Ovary (tissue), 10 donors: ENCODE measurements at places on chromosomes 2 and 18. TPM values are rescaled to one million over a fixed set of nuclear protein-coding genes. Genes with fewer than 3 reads are reported as not detected.

DNA sequence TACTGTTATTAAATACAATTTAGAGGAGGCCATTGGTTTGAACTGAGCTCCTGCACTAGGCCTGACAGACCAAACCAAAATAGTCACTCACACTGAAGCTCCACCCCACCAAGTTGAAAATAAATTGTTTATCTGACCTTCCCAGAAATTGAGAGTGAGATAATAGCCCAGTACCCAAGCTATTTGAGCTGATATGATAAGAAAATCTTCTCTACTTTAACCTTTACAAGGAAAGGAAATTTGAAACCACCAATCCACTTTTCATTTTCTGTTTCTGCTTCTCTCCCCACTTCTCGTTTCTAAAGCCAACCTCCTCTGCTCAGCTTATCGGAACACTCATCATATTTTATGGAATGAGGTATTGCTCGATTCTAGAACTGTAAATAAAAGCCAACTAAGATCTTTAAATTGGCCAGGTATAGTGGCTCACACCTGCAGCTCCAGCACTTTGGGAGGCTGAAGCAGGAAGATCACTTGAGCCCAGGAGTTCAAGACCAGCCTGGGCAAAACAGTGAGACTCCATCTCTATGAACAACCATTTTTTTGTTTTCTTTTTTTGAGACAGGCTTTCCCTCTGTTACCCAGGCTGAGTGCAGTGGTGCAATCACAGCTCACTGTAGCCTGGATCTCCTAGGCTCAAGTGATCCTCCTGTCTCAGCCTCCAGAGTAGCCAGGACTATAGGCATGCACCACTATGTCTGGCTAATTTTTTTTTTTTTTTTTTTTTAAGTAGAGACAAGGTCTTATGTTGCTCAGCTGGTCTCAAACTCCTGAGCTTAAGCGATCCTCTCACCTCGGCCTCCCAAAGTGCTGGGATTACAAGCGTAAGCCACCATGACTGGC is 13.3 kb upstream of the GALM start:
- H3K27ac ChIP-seq, result no peak overlapping the region
- no peaks in the 10 kb centered on the region for H3K27me3 ChIP-seq
- H3K4me1 ChIP-seq, result no peaks in the 10 kb centered on the region
- no peaks in the 10 kb centered on the region for H3K36me3 ChIP-seq
- H3K4me3 ChIP-seq, result no peak overlapping the region
- DNase-seq, result no peak

- H3K27ac ChIP-seq, result no peak overlapping the region
- no peaks in the 10 kb centered on the region for H3K36me3 ChIP-seq
- no peak overlapping the region for H3K4me3 ChIP-seq
- no peaks in the 10 kb centered on the region for H3K27me3 ChIP-seq
- DNase-seq, result no peak
Observed at GRCh38 chr18:35508746-35509338, 11.1 kb upstream of the INO80C start.

DNA sequence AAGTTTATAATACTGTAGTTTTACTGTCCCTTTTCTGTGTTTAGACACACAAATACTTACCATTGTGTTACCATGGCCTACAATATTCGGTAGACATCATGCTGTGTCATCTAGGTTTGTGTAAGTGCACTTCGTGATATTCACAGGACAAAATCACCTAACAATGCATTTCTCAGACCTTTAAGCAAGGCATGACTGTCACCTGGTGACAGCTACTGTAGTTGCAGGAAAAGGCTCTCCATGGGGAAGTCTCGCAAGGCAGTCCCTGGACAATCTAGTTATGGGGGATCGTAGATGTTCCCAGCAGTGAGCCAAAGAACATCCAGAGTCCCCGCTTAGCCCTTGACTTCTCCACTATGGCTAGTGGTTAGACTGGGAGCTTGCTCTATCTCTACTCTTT is 73.1 kb downstream of the EIF2AK3 start:
- DNase-seq, result no peak
- H3K36me3 ChIP-seq, result no peaks in the 10 kb centered on the region
- H3K4me1 ChIP-seq, result peaks cover 2% of the 10 kb centered on the region

DNA sequence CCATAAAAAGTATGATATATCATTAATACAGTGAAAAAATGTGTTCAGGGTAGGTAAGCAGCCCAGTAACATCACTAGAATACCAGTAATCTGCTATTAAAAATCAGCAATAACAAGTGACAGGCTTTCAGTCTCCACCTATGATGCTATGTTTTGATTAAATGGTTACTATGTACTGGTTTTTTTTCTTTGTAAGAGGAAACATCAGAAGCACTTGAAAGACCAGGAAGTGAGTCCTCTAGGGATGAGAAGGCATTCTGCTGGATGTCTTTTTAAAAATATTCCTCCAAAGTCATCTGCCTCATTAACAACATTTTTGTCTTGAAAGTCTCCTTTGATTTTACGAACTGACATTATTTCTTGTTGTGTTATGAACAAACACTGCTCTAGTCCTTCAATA is 136.0 kb upstream of the FAM98A start:
- H3K4me3 ChIP-seq, result no peak overlapping the region
- H3K4me1 ChIP-seq, result no peaks in the 10 kb centered on the region
- no peaks in the 10 kb centered on the region for H3K36me3 ChIP-seq
- H3K27ac ChIP-seq, result no peak overlapping the region

GRCh38 chr2:221844212-221845020 is 272.3 kb upstream of the EPHA4 start:
- no peaks in the 10 kb centered on the region for H3K27me3 ChIP-seq
- no peaks in the 10 kb centered on the region for H3K36me3 ChIP-seq
- no peak for DNase-seq
- H3K4me1 ChIP-seq, result no peaks in the 10 kb centered on the region
- H3K4me3 ChIP-seq, result no peak overlapping the region

DNA sequence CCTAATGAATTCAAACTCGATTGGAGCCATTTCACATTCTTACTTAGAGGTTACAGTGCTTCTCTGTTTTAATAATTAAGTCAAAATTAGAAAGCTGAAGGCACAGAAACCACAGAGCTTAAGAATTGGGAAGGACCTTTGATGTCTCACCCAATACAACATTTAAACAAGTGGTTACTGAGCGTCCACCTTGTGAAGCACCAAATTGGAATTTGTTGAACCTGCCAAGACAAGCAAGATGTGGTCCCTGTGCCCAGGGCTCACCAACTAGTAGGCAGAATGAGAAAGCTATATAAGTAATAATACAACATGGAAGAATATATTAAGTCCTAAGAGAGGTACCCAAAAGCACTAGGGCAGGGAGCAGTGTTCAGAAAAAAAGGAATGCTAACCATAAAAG is 64.5 kb upstream of the NPAS2 start:
- no peaks in the 10 kb centered on the region for H3K4me1 ChIP-seq
- H3K27ac ChIP-seq, result no peak overlapping the region
- DNase-seq, result no peak
- H3K4me3 ChIP-seq, result no peak overlapping the region

GALNT14 gene
- total RNA-seq, result not detected

PER2 gene
- 34.5 TPM for total RNA-seq

- H3K4me3 ChIP-seq, result no peak overlapping the region
- no peaks in the 10 kb centered on the region for H3K36me3 ChIP-seq
- no peak overlapping the region for H3K27ac ChIP-seq
- no peak for DNase-seq
- no peaks in the 10 kb centered on the region for H3K4me1 ChIP-seq
Observed at GRCh38 chr2:106975641-106976040, 89.7 kb upstream of the ST6GAL2 start.

GRCh38 chr2:175282300-175282699 is 100.8 kb upstream of the ATP5MC3 start:
- H3K27me3 ChIP-seq, result no peaks in the 10 kb centered on the region
- no peaks in the 10 kb centered on the region for H3K4me1 ChIP-seq
- H3K4me3 ChIP-seq, result no peak overlapping the region
- DNase-seq, result no peak
- no peaks in the 10 kb centered on the region for H3K36me3 ChIP-seq

- no peak overlapping the region for H3K27ac ChIP-seq
- H3K27me3 ChIP-seq, result no peaks in the 10 kb centered on the region
- H3K4me1 ChIP-seq, result peaks cover 3% of the 10 kb centered on the region
- no peak overlapping the region for H3K4me3 ChIP-seq
- no peak for DNase-seq
Observed at GRCh38 chr18:46334868-46335281, 230.7 kb downstream of the HAUS1 start.

IL1RL2 gene
- not detected for total RNA-seq

SLC14A1 gene
- 0.23 TPM for total RNA-seq

DNER gene
- total RNA-seq, result 1.3 TPM

DNA sequence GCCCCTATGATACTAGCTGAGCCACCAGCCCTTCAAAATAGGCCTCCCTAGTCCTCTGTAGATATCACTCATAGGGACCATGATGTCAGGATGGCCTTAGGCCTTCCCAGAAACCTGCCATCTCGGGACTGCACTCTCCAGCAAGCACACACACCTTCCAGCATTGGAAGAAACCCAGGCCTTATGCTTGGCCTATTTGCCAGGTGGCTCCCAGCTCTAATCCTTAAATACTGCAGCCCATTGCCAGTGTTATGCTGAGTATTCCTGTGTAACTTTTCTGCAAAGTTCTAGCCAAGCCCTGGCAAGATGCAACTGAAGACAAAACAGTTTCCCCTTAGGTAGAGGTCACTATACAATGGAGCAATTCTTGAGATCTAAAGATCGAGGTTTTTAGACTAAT is 316.5 kb downstream of the SETBP1 start:
- H3K36me3 ChIP-seq, result no peaks in the 10 kb centered on the region
- peaks cover 3% of the 10 kb centered on the region for H3K4me1 ChIP-seq
- no peak overlapping the region for H3K27ac ChIP-seq

TMEM237 gene
- total RNA-seq, result 23.5 TPM

DNA sequence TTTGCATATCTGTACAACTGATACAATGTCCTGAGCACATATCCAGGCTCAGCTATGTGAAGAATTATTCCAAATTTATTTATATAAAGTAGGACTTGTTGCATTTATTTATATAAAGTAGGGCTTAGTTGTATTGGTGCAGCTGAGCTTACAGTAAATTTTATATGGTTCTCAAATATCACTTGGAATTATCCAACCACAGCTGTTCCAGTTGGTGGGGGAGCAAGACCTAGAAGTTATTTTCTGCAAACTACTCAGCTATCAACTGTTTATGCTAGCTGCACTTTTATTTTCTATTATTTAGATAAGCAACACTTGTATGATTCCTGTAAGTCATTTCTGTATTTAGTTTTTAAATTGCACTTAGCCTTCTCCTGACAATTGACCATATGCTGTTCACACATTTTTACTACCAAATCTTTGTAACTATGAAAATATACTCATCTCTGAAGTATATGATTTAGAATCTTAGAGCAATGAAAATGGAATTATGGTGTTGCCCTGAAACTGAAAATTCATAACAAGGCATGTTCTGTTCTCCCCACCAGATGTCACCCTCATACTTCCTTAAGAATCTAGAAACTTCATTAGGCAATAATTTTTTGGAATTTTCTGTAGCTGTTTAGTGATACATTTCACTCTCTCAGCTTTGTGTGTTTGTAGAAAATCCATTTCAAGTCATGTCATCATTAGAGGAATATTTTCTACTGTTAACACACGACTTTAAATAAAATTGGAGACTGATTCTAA is 157.0 kb upstream of the CBLN2 start:
- H3K27me3 ChIP-seq, result no peaks in the 10 kb centered on the region
- no peaks in the 10 kb centered on the region for H3K4me1 ChIP-seq

GRCh38 chr2:16584824-16585540 is 80.7 kb downstream of the CYRIA start:
- H3K4me1 ChIP-seq, result no peaks in the 10 kb centered on the region
- H3K27me3 ChIP-seq, result no peaks in the 10 kb centered on the region
- H3K36me3 ChIP-seq, result no peaks in the 10 kb centered on the region
- no peak overlapping the region for H3K4me3 ChIP-seq
- DNase-seq, result no peak

DNA sequence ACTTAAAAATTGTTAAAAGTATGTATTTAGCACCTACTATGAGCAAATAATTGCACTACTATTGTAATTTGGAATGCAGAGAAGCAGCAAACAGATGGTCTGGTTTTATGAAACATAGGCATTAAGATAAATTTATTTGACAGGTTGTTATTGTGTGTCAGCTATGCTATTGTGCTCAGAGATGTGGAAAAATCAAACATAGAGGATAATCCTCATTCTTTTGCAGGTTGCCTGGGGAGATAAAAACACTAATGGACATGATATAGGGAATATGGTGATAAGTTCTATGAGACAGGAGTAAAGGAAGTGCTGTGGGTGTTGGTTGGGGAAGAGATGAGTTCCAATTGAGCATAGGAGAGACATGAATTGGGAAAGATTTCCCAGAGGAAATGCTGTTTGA is 71.3 kb downstream of the PPP1R1C start:
- H3K36me3 ChIP-seq, result no peaks in the 10 kb centered on the region
- H3K4me1 ChIP-seq, result no peaks in the 10 kb centered on the region
- no peaks in the 10 kb centered on the region for H3K27me3 ChIP-seq
- H3K27ac ChIP-seq, result no peak overlapping the region

APOB gene
- 2.5 TPM for total RNA-seq

- no peak for DNase-seq
- H3K4me3 ChIP-seq, result no peak overlapping the region
- no peaks in the 10 kb centered on the region for H3K4me1 ChIP-seq
- no peak overlapping the region for H3K27ac ChIP-seq
Observed at GRCh38 chr2:176514805-176515500, 245.7 kb downstream of the MTX2 start.

DNA sequence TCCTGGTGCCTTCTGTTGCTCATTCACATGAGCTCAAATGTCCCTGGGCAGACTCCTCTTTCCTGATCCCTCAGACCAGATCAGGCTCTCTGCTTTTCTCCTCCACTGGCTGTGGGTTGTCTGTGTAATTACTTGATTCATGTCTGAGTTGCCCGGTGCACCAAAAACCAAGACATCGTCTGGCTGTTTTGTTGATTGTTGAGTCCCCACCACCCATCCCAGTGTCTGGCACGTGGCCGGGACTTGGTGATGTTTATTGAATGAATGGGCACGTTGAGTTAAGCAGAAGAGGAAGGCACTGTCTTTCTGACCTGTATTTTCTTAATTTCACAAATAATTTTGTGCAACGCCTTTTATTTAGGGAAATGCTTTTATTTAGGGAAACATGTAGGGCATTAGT is 499.1 kb upstream of the HS6ST1 start:
- H3K36me3 ChIP-seq, result no peaks in the 10 kb centered on the region
- no peak overlapping the region for H3K27ac ChIP-seq
- no peak overlapping the region for H3K4me3 ChIP-seq
- peaks cover 1% of the 10 kb centered on the region for H3K4me1 ChIP-seq
- DNase-seq, result no peak
- H3K27me3 ChIP-seq, result no peaks in the 10 kb centered on the region

DNA sequence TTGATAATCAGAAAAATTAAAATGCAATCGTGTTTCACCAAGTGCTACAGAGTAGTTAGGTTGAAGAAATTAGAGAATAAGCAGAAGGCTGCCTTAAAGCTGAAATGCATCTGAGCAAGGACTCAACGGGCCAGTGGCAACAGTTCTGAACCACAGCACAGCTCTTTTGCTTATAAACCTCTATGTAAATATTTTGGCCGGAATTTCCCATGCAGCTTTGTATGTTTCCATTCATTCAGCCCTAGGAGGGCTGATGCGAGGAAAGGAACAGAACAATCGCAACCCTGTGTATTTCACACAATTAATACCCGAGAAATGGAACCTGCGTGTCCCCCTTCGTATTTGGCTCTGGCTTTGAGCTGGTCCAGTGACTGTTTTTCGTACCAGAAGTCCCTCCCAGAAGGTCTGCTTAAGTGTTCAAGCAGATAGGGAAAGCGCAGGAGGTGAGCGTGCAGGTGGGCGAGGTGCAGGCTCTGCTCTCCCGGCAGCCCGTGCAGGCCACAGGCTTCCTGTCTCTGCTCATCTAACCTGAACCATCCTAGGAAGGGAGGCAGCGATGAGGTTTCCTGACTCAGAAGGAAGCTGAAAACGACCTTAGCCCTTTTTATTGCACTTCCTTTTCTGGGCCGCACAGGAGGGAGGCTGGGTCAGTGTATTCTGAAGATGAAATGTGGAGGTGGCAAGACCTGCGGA is 67.3 kb downstream of the ASB1 start:
- no peak overlapping the region for H3K4me3 ChIP-seq
- DNase-seq, result no peak
- no peaks in the 10 kb centered on the region for H3K36me3 ChIP-seq
- no peak overlapping the region for H3K27ac ChIP-seq

AQP12A gene
- not detected for total RNA-seq

SH3BP4 gene
- total RNA-seq, result 33.3 TPM
